ENCODE measurements at places on chromosomes 2 and 18.

DNA sequence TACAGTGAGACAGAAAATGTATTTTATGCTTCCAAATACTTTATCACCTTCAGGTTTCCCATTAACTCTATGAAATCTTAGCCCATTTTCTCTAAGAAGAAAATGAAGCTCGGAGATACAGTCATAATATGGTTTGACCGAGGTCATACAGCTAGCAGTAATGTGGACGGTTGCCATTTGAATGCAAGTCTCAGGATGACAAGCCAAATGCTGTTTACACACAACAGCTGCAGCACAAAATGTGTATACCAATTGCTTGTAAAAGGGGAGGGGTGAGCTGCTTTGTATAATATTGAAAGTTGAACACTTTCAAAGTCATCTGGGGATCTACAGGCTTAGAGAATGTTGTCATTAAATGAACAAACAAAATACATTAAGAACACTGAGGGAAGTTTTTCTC lies 93.8 kb upstream of the FSIP2 start:
- DNase-seq, result no peak

DNA sequence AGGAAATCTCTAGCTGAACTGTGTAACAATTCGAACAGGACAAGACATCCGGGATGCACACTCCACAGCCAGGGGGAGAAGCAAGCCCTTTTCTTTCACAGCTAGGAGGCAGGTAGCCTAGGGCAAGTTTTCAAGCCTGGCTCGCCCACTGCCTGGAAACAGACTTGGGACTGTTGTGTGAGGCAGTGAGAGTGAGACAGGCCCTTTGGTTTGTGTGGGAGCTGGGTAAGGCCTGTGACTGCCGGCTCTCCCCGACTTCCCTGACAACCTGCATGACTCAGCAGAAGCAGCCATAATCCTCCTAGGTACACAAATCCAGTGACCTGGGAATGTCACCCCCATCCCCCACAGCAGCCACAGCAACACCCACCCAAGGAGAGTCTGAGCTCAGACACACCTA lies 179.7 kb downstream of the WDPCP start:
- no peak for DNase-seq

DNA sequence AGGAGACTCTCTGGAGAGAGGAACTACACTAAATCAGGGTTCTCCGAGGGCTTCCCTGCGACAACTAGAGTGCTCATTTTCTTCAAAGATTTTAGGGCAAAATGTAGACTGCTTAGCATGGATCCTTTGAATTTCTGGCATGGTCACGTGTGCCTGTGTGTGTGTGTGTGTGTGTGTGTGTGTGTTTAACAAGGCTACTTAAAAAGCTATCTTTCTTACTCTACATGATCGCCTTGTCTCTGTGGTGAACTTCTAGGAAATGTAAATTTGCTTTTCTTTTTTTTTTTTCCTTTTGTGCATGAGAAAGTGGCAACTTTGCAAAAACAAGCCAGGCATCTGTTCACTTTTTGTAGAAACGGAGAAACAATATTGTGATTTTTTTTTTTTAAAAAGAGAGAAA lies 43.9 kb downstream of the SOX11 start:
- no peak for DNase-seq

DNA sequence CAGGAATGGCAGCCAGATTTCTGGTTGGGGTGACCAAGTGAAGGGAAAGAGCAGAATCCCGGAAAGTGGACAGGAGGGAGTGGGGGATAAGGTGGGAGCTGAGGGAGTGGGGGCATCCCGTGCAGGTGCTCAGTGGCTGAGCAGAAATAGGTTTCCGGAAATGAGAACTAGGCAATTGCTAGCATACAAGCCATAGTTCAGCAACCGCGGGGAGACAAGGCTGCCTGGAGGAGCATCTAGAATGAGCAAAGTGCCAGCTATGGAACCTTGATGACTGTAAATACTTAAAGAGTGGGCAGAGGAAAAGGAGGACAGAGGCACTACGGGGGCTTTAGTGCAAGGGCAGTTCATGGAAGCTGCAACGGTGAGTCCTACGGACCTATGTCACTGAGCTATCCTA lies 220.2 kb downstream of the BCL11A start:
- no peak for DNase-seq

- DNase-seq, result no peak
These were observed 82.3 kb upstream of the ASAP2 start for GRCh38 chr2:9124231-9124741.

GRCh38 chr18:35161485-35161884 lies 79.3 kb upstream of the ZNF397 start:
- DNase-seq, result no peak

DNA sequence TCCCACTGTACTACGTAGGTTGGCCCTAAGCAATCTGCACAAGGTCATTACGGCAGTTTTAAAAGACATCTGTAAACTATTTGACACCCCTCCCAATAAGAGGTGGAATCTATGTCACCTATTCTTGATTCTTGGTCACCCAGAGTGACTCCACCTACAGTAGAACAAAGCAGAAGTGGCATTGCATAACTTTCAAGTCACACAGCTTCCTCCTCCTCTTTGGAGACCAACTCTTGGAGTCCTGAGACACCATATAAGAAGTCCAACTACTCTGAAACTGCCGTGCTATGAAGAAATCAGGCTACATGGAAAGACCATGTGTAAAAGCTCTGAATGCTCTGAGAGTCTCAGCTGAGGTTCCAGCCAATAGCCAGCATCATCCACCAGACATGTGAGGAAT lies 253.5 kb upstream of the CDH20 start:
- no peak for DNase-seq

DNA sequence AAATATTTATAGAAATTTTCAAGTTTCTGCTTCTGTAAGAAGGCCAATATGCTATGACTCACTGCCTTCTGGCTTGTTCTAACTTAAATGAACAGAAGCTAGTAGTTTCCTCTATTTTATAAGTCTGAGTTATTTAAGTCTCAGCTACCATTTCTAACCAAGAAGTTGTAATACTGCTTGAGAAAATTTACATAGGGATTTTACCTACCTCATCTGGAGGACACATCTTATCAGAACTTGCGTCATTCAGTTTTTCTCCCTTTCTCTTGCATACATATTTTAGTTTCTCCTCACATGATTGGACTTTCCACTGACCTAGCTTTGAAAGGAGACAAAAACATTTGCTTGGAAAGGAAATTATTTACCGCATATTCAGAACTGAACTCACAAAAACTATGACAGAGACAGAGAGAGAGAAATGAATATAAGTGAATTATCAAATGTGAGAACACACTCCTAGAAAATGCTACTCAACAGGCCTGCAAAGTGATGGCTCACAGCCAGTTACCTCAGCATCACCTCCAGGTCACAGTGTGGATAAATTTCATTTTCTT lies 81.1 kb upstream of the CD302 start:
- DNase-seq, result peak; percentile 13

- DNase-seq, result no peak
These were observed 55.9 kb upstream of the SP3 start for GRCh38 chr2:174020926-174021662.

- no peak for DNase-seq
These were observed 124.7 kb downstream of the MREG start for GRCh38 chr2:215888680-215889079.

- no peak for DNase-seq
These were observed 196.4 kb downstream of the NOL4 start for GRCh38 chr18:34028324-34028723.

GRCh38 chr18:32770054-32770665 lies 2.7 kb downstream of the KLHL14 start:
- DNase-seq, result no peak

DNA sequence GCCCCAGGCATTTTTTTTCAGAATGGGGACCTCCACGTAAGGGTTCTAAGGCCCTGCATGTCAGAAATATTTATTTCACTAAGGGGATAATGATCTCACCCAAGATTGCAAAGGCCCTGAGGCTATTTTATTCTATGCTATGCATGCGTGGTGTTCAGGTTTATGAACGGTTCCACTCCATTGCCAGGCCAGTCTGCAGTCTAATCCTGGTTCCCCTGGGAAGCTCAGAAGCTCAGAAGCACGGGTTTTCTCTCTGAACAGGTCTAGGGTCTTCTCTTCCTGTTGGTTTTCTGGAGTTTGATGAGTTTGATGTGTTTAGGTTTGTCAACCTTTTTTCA lies 256.4 kb upstream of the PXDN start:
- no peak for DNase-seq

- DNase-seq, result no peak
These were observed 56.9 kb upstream of the CCDC141 start for GRCh38 chr2:179106676-179107428.

GRCh38 chr18:62119884-62120283 lies 67.0 kb downstream of the PIGN start:
- DNase-seq, result no peak

- no peak for DNase-seq
These were observed 130.2 kb upstream of the NXPH2 start for GRCh38 chr2:138910427-138910826.

DNA sequence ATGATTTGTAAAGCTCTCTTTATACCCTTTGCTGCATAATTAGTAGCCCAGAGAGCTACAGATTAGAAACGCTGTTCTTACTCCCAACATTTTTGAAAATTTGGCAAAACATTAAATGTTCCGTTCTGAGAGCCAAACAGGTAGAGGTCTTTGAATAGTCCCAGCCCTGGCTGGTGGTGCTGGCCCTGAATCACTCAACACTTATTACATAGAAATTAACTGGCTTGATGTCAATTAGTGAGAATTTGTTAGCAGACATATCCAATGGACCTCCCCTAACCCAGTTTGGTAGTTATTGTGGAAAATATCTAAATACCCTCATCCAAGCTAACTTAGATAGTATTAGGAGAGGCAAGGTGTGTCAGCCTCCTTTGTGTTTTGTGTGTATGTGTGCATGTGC lies 440.7 kb downstream of the MTX2 start:
- DNase-seq, result no peak

DNA sequence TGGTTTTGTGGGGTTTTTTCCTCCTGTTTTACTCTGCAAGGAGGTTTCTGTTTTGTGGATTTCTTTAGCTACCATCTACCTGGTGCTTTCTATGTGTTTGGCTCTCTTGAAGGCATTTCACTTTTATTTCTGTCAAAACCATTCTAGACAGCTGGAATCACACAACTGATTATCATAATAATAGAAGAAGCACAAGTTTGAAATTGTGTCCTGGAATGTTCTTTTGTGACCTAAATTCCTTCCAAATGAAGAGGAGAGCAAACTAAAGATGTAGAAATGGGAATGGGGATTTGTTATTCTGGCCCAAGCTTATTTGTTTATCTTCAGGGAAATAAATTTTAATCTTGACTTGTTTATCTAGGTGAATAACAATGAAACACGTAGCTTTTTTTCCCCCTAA lies 17.0 kb upstream of the MFSD2B start:
- DNase-seq, result no peak

DNA sequence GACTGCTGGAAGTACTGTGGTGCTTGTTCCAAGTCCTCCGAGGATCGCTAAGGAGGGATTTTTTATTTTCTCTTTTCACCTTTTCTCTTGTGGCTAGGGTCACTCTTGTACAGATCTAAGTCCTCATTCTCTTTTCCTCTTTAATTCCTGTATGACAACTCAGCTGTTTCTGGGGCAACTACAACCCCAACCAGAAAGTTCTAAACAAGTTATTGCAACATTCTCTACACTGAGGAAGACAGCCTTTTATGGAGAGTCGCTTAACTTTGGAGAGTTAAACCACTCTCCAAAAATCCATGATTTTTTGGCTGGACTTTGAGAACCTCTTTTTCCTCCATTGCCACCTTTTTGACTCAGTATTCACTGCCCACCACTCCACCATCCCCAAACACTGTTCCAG lies 74.0 kb upstream of the SESTD1 start:
- no peak for DNase-seq

DNA sequence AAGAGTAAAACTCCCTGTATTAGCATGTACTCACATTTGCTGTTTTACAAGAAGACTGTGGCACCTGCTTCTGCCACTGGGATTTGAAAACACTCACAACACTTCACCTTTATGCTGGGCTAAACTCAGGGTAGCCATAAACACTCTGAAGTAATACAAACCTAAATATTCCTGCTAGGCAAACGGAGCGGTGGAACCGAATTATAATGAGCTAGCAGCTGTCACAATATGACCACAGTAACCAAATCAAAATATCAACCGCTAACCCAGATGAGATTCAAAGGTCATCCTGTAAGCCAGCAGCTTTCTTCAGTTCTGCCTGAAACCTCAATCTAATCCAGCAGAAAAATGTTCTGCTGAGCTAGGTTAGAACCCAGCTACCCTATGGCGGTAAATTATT lies 132.1 kb downstream of the TCF4 start:
- no peak for DNase-seq

DNA sequence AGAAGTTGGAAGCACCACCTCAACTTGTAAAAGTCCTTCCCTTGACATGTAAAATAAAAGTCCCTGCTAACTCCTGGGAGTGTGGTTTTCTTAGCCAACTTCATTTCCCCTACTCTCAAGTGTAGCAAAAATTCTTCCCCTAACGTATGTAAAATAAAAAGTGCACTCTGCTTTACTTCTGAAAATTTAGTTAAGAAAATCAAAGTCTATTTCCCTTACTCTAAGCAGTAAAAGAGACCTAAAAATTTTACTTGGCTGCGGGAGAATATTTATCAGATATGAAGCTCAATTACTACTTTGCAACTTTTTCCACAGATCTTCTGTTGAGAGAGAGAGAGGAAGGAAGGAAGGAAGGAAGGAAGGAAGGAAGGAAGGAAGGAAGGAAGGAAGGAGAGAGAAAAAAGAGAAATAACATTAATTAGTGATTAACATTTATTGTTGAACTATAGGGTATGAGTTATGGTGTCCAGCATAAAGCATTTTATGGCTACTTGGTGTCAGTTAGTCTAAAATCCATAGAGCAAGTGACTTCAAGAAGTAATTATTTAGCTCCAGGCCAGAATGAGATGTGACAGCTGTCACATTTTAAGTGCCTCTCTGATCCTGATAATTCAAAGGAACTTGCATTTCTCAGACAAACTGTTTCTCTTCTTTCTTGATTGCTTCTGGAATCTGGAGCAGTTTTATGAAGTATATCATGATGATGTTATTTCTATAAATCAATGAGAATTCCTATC lies 210.3 kb downstream of the TMX3 start:
- no peak for DNase-seq

DNA sequence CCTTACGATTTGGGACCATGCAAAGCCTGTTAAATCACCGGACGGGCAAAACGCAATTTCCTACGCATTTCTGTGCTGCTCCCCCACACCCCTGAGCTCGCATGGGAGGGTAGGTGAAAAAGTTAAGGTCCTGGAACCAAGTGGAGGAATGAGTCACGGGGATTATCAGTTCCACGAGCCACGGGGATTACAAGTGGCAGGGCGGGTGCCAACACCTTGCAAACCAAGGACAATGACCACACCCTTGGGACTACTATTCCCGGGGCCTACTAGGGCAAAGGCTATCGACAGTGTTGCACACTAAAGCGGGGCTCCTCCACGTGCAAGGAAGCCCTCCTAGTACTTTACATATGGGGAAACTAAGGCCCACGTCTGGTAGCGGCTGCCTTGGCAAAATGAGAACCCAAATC lies 447 bp downstream of the RETSAT start:
- DNase-seq, result no peak

DNA sequence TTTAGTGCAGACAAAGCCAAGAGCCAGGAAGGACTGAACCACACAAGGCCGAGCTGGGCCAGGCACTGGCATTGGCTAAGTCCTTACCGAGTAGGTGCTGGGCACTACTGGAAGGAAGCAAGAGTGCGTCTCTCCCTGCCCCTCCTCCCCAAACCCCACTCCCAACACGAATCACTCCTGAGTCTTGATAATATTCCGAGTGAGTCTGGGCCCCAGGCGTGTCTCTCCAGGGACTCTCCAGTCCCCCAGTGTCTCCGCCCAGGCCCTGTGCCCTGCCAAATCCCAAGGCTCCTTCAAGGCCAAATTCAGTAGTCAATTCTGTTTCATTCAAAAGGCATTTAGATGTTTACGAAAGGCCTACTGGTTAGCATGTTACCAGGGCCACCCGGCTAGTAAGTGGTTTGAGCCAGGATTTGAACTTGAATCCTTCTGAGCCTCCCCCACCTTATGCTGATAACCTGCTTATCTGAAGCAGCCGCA lies 82.8 kb downstream of the GLI2 start:
- DNase-seq, result no peak
